Naive thymus-derived CD4-positive, alpha-beta T cell (primary cell): ENCODE measurements at places on chromosomes 5 and 9. TPM values are rescaled to one million over a fixed set of nuclear protein-coding genes. Genes with fewer than 3 reads are reported as not detected.
A peak's percentile ranks its signal among the peaks of the same experiment; 100 is the strongest.

DNA sequence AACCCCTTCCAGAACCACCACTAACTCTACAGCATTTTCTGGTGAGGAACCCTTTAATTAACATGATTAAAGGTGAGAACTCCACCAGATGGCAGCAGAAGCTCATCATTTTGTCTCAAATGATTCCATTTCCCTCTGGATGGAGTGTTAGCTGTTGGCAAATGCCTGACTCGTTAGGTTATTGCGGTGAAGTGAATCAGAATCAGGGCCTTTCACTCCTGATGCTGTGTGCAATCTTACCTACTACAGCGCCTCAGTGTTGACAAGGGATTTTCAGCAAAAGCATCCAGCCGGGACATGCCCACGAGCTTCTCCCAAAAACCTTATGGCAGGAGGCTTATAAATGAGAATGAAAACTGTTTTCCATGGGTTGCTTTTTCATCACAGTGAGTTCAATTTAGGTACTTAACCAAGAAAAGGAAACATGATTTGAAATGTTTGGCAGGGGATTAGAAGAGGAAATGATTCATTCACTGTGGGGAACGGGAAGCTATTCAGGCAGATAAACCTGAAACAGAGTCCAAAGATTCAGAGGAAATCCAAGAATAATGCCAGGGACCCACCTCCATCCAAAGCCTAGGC is 48.0 kb upstream of the CAST start:
- peak; percentile 39 for DNase-seq

DNA sequence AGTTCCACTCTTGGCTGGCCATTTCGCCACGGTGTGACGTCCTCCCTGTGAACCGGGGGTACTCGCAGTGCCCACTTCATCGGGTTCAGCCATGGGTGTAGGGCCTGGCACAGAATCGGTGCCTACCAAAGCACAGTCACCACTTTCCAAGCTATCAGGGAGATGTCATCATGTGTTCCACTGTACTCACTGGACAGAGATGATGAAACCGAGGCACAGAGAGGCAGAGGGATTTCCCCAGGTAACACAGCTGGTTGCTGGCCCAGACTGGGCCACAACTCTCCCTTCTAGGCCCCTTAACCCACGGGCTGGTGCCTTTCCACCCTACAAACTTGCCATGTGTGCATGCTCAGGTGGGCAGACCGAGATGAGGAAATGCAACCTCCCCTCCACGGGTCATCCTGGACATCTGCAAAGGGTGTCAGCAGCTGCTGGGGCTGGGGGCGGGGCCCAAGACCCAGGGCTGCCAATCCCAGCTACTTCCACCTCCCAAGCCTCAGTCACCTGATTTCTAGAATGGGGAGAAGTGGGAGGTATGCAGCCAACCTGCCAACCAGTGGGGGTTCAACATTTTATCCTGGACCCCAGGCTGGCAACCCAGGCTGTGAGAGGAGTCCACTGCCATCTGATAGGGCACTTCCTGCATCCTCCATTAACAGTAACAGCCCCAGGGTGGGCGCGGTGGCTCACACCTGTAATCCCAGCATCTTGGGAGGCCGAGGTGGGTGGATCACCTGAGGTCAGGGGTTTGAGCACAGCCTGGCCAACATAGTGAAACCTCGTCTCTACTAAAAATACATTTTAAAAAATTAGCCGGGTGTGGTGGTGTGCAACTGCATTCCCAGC is 893 bp upstream of the SH2D3C start:
- DNase-seq, result no peak

- no peak for DNase-seq
These were observed 44.2 kb downstream of the GDA start for GRCh38 chr9:72193478-72193881.

DNA sequence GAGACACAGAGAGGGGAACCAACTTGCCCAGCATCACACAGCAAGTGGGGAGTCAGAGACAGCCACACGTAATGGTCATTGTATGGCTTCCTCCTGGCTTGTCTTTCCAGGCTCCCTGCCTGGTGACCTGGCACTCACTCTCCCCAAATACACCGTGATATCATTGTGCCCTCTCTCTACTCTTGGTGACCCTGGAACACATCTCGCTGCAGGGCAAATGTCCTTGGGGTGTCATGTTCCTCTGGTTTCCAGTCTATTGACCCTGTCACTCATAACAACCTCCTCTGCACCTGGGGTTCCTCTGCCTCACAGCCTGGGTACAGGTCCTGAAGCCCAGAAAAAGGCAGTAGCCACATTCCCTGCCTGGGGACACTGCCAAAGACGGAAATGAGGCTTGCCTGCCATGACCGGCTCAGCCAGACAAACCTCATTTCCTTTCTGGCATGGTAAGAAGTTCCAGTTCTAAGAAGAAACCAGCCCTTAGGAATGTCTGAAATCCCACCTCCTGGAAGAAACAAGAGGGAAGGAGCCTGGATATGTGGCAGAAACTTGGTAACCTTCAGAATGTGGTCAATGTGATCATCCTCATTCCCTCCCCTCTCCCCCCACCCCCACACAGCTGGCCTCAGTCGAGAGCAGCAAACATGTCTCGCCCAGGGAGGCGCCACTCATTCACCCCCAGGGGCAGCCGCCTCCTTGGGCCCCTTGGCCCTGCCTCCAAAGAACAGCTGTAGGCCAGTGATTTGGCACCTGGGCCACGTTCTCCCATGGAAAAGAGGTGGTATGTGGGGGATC is 30.6 kb upstream of the SMU1 start:
- no peak for DNase-seq

ADCY2 gene
- not detected for polyA plus RNA-seq

KCNIP1 gene
- not detected for polyA plus RNA-seq
